KBM-7 (cell line): ENCODE measurements at places on chromosomes 7 and 10.

- peak; percentile 48 for DNase-seq
Measured at GRCh38 chr7:123494193-123494796, 40.1 kb downstream of the IQUB start.

DNA sequence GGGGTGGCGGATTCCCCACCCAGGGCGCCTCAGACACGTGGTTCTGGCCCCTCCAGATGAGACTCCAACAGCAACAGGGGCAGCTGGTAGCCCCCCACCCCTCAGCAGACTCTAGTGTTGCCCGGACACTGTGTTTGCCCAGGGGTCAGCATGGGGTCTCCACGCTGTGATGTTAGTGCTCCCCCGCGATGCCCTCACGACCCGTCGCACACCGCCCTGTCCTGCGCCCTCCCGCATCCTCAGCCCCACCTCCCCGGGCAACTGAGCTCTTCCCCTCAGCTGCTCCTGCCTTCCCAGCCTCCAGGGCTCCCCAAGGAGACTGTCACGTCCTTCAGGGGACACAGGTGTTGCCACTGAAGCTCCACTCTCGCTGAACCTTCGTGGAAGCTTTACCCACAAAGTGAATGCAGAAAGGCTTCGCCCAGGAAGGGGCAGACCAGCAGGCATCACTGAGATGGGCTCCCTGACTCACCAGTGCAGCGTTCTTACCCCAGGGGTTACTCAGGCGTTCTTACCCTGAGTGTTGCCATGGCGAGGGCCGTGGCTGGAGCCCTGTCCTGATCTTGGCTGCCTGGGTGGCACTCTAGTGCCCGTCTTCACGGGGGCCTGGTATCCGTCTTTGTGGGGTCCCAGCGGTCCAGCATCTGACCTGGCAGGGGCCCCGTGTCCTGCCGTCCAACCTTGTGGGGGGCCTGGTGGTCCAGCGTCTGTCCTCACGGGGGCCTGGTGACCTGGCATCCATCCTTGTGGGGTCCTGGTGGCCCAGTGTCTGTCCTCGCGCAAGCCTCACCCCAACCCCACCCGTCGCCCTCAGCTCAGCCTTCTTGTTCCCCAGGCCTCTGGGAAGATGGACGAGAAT lies 14.6 kb downstream of the DPYSL4 start:
- no peak for DNase-seq

- no peak for DNase-seq
Measured at GRCh38 chr10:50503661-50504320, 120.0 kb downstream of the SGMS1 start.

DNA sequence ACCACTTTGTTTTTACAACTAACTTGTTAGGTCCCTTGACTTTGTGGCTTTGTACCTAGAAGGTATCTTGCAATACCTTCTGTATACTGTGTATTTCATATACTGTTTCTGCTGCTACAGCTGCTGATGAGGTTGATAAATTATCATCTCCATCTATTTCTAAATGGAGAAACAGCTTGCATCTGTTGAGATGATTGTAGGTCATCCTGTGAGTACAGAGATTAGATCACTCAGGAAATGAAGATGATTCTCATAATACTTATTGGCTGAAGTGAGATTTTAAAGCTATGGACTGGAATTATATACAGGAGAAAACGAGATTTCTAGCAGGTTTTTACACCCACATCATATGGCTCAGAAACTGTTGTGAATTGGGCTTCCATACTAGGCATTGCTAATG lies 280.5 kb downstream of the KCND2 start:
- no peak for DNase-seq

- DNase-seq: no peak
Measured at GRCh38 chr7:132805766-132806165, 229.5 kb upstream of the PLXNA4 start.

DNA sequence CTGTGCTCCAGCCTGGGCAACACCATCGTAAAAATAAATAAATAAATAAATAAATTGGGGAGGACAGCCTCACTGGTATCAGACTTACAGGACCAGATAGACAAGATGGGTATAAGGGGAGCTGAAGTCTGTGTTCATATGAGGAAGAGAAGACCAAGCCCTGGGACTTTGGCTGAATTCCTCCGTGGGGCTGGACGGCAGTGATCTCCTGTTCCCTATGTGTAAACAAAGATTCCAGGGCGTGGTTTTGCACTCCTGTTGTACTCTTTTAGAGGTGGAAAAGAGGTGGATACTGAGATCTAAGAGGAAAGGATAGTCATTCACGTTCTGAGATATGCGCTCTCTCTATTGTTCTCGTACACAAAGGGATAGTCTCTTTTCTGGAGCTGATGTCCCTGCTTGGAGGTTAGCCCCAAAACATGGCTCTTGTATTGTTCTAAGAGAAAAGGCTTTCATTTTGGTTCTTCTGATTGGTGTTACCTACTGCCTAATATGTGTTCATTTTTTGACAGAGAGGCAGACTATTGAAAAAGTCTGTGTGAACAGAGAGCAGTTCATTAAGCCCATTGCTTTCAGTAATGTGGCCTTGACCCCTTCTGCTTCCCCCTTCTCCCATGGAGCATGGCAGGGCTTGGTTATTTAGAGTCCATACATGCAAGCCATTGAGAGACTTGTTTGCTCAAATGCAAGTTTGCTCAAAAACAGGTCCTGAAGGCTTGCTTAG lies 12.3 kb downstream of the KCTD7 start:
- DNase-seq: no peak

DNA sequence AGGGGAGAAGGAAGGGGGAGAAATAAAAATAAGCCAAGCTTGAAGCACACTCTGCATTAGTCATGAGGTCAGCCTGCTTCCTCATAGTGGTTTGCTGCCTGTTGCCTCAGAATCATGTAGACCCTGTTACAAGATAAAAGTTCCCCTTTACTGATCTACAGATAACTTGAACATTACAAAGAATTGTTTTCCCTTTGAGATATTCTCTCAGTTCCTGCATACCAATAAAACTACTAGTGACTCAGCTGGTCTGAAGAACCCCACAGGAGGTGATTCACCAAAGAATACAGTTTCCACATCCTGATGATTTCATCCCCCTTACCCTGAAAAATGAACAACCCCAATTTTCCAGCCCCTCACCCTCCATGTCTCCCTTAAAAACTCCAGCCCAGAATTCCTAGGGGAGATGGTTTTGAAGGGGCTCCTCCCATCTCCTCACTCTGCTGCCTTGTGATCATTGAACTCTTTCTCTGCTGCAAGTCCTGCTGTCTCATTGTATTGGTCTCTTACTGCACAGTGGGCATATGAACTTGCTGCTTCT lies 31.5 kb upstream of the NRP1 start:
- DNase-seq: peak; percentile 79

DNA sequence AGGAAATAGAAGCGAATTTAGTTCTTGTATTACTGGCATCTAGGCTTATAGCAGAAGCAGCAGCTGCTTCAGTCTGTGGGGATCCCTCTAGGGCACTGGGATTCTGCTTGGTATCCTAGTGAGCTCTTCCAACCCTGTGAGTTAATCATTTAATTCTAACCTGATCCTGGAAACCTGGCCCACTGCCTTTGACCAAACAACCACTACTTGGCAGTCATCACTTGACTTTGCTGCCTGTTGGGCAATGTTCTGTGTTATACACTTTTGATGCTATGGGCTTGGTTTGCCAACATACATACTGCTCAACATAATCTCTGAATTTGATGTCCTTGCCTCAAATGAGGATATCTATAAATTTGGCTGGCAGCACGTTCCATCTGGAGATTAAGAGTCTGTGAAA lies 813.4 kb downstream of the ANKRD7 start:
- no peak for DNase-seq

GRCh38 chr10:68870545-68871104 lies 30.5 kb upstream of the DDX50 start:
- DNase-seq: no peak

GRCh38 chr7:1576521-1577253 lies 6.9 kb upstream of the PSMG3 start:
- DNase-seq: no peak

DNA sequence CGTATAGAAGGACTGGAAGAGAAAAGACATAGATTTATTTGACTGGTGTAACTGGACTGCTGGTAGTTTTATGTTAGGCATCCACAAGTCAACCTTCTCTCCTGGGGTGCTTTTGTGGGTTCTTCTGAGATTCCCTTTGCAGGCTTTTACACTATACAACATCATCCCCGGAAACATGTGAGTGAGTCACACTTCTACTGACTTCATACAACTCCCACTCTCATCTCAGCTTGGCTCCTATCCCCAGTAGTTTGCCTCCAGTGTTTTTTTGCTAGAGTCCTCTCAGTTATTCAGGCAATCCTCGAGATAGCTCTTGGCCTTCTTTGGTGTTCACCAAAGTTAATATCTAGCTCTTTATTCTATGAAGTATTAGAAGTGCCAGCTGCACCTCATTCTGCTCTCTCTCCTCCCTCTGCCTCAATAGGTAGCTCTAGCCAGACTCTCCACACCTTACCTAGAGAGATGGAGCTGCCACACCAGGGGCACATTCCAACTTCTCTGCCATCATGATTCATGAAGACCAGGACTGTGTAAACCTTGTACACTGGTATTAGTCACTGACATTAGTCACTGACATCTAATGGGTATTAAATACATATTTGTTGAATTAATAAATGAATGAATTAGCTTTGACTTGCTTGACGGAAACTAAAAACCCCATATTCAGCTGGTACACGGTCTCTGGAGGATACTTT lies 281.9 kb downstream of the PPP1R3A start:
- no peak for DNase-seq

DNA sequence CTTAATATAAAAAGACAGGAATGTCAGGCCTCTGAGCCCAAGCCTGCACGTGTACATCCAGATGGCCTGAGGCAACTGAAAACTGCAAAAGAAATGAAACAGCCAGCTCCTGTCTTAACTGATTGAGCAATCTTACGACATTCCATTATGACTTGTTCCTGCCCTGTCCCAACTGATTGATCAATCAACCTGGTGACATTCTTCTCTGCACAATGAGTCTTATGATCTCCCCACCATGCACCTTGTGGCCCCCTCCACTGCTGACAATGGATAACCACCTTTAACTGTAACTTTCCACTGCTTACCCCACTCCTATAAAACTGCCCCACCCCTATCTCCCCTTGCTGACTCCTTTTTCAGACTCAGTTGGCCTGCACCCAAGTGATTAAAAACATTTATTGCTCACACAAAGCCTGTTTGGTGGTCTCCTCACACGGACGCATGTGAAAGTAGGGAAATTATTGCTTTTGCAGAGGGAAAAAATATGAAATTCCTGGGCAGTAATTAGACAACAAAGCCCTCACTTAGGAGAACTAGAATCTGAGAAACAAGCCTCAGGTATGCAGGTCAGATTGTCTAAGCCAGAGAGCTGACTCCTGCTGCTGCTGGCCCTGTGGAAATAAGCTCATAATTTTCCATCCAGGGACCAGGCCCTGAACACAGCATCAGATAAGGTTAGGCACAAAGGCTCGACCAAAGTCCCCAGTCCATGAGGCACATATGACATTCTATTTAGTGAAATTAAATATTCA lies 5.3 kb downstream of the CYP3A7 start:
- DNase-seq: no peak

DNA sequence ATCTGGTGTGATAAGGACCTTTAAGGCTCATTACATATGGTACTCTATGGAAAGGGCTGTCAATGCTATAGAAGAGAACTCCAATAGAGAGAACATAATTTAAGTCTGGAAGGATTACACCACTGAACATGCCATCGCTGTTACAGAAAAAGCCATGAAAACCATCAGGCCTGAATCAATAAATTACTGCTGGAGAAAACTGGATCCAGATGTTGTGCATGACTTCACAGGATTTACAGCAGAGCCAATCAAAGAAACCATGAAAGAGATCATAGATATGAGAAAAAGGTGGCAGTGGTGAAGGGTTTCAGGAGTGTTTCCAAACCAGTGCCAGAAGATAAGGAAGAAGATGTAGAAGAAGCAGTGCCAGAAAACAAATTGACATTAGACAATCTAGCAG lies 18.9 kb upstream of the GPR22 start:
- DNase-seq: no peak

DNA sequence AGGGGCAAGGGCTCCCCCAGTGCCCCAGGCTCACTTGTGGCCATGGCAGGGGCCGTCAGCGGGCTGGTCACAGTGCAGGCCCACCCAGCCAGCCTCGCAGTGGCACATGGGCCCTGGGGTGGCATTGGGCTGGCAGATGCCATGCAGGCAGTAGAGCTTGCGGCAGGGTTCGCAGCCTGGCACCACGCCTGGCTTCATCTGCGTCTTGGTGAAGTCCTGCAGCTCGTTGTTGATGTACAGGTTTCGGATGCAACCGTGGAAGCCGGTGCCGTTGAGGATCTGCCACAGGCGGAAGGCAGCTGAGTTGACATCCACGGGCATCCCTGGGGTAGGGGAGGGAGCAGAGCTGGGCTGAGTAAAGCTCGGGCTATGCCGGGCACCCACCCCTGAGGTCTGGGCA lies 170.6 kb downstream of the LCOR start:
- DNase-seq: no peak

- DNase-seq: peak; percentile 7
Measured at GRCh38 chr10:14016011-14016536, 314.6 kb downstream of the FRMD4A start.

GRCh38 chr7:99380032-99380822 lies 5.7 kb downstream of the ARPC1B start:
- DNase-seq: peak; percentile 98

GRCh38 chr7:37405603-37406122 lies 43.0 kb downstream of the ELMO1 start:
- DNase-seq: no peak

DNA sequence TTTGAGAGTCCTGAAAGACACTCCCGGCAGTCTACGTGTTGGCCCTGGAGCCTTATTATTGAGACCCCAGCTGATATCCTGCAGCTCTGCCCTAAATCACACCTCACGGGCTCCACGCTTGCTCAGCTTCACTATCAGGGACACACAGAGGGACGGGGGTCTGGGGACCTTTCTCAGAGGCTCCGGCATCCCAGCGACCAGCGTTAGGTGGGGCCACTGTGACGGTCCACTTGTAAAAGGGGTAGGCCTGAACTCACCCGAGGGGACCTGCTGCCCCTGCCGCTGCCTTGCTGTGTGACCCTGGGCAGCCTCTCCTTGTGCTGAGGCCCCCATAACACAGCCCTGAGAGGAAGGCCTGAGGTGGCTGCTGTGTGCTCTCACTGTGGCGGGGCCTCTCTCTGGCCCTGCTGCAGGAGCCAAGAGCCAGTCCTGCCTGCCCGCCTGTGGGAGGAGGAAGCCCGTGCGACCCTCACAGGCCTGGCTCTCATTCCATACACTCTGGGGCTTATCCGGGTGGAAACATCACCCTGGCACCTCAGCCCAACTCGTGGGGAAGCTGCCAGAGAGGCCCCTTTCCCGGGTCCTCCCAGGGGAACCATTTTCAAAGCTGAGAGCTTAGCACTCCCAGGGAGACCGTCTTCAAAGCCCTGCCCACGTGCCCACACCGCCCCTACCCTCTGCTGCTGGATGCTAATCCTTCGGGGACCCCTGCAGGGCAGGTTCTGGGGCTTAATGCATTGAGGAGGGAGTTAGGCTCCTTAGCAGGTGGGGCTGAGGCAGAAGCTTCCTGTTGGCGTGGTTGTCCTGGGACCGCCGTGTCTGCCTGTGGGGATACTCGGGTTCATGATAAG lies 21.7 kb downstream of the AQP1 start:
- DNase-seq: no peak

- no peak for DNase-seq
Measured at GRCh38 chr7:148289630-148290029, 300.9 kb upstream of the C7orf33 start.

- no peak for DNase-seq
Measured at GRCh38 chr7:80833289-80834268, 85.3 kb downstream of the SEMA3C start.
